Muscle of back (tissue), 13 donors: ENCODE measurements at places on chromosomes 12 and 14. TPM values are rescaled to one million over a fixed set of nuclear protein-coding genes. Genes with fewer than 3 reads are reported as not detected.

- DNase-seq, result no peak
These were observed 1.9 kb upstream of the TBX3 start for GRCh38 chr12:114685869-114686268.

DNA sequence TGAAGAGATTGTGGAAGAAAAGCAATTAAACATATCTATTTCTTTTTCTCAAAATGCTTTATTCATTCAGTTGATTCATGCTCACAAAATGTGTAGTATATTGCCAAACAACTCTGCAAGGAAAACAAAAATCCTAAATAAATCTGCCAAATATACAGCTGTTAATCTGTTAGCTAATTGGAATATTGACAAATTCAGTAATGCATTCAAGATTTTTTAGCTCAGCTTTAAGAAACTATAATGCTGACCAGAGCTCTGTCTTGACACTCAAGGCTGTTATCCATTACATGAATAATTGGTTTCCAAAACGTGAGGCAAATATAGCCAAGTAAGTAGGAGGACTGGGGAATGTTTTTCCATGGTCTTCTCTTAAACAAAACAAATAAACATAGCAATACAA lies 146.8 kb downstream of the TMTC2 start:
- DNase-seq, result peak; percentile 85

DNA sequence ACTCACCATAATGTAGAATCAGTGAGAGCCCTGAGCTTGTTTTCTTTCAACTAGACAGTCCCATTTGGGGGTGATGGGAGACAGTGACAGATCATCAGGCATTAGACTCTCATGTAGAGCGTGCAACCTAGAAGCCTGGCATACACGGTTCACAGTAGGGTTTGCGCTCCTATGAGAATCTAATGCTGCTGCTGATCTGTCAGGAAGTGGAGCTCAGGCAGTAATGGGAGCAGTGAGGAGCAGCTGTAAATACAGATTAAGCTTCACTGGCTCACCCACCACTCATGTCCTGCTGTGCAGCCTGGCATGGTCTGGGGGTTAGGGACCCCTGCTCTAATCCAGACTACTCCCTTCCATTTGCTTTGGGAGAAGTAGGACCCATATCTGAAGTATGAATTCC lies 55.6 kb downstream of the FNTB start:
- DNase-seq, result no peak

DNA sequence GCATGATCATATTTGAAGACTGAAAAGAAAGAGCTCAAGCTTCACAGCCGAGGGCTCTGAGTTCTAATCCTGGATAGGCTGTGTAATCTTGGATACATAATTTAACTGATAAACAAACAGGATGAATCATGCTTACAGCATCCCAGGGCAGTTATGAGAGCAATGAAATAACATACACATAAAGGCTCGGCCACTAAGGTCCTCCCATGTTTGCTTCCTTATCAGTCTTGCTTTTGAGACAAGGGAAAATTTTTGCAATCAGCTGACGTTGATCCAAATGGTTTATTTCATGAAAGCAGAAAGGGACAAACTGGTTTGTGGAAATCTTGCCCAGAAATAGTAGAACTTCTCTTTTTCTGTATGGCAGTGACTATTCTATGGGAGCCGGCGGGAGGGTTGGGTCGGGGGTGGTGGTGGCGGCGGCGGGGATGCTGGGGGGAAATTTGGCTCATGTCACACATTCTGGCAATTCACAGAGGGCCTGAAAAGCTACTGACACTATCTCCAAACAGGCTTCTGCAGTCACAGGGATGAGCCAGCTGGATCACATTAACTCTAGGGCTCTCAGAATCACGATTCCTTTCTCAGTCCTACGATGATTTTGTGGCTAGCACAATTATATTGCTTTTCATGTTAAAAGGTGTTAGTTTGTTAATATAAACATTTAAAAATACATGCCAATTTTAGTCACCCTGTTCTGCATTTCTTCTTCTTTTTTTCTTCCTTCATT lies 124.5 kb downstream of the SLC8A3 start:
- DNase-seq, result no peak

DNA sequence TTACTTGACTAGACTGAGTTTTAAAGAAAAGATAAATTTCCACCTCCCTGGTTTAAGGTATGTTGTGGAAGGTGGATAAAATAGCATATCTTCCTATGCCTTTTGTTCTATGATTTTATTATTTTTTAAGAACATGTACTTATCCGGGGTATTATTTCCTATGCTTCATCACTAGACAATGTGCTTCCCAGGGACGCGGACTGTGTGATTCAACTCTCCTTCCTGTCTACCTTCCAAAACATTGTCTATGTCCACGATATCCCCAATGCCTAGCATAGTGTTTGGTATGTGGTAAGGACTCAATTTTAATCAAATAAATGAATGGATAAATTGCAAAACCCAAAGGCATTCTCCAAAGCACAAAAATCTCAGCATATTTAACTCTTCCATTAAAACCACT lies 8.3 kb upstream of the CCND2 start:
- DNase-seq, result no peak

DNA sequence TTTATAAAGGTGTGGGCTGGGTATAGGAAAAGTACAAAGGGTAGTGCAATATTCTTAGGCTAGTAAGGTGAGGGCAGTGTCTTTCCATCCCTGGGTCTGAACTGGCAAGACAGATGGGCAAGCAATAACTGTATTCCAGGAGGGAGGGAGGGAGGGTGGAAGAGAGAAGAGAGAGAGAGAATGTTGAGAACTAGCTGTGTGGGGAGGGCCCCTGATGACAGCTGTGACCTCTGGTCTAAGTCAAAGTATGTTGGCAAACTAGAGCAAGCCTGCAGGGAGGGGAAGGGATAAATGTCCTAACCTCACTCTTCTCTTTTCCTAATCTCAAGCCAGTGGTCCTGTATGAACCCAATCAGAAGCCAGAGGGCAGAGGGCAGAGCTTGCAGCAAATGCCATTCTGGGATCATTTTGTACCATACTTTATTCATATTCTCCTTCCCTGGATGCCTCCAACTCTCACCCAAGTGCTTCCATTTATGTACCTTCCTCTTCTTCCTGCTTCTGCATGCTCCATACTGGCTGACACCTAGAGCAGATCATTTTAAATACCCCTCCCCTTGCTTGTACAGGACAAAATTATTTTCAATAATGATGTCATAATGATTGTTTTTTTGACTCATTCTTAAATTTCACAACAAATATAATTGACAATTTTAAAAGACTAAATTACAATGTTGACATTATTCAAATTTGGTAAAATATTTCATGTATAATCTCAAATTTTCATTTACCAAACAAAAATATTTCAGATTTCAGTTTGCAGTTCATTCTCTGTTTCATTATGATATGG lies 75.9 kb downstream of the AKAP6 start:
- DNase-seq, result peak; percentile 8

The TAS2R30 gene
- polyA plus RNA-seq, result not detected
